ENCODE measurements at places on chromosomes 16 and 17. TPM values are rescaled to one million over a fixed set of nuclear protein-coding genes. Genes with fewer than 3 reads are reported as not detected.

- no peak for DNase-seq
Measured at GRCh38 chr17:49353607-49354006, 8.4 kb downstream of the ZNF652 start.

DNA sequence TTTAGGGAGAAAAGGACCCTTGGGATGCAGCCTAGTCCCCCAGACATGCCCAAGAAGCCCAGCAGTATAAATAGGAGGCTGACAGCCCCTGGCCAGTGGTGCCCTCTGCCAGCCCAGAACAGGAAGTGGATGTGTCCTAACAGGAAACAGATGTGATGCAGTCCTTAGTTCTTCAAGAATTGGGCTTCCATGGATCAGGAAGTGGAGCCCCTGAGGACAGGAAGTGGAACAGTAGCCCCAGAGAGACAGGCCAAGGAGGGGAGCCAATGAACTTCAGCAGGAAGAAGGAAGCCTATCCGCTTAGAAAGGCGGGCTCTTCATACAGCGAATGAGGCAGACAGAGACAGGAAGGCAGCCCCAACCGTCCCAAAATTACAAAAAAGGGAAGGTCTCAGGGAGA is 7.2 kb downstream of the CTF1 start:
- DNase-seq: peak; percentile 42

The MNT gene
- 11.8 TPM for total RNA-seq

DNA sequence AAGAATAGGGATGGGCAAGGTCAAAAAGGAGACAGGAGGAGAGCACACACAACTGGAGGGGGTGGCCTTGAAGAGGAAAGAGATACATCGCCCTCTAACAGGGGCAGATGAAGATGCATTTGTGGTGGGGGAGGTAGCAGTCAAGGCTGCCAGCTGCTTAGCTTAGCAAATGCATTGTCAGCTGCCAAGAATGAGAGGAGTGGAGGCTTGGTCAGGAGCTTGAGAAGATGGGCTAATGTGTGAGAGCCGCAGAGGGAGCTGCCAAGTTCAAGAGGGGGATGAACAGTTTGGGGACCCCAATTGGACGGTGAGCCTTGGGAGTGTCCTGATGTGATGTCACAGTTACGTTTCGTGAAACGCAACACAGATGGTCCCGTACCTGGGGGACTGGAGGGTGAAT is 28.9 kb upstream of the GNA13 start:
- DNase-seq: no peak

GRCh38 chr17:64173646-64174045 is 43.7 kb upstream of the ERN1 start:
- DNase-seq: no peak

DNA sequence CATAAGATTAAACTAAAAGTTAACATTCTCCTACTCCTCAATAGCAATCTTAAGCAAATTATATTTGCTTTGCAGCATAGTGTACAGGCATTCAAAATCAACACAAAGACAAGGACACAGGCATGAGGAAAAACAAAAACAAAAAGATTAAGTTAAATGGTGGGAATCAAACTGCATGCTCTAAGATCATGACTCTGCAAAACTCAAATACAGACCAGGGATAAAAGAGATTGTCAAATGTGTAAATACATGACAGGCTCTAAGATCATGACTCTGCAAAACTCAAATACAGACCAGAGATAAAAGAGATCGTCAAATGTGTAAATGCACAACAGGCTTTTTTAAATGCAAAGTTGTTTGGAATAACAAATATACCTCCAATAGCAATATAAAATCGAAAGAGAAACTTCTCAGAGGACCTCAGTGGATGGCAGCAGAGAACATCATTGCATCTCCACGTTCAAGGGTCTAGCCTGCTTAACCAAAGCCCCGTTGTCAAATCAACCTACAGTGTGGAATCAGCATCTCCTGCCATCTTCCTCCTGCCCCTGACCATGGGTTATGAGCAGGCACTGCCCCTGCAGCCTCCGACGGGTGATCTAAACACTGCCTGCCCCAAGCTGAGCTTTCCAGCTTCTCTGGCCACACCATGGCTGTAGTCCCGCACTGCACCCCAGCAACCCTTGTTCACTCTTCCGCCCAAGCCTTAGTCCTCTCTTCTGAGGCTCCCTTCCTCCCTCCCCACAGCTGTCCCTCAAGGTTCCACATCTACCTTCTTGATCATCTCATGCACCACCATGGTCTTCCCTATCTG is 446.1 kb downstream of the SOX9 start:
- no peak for DNase-seq

DNA sequence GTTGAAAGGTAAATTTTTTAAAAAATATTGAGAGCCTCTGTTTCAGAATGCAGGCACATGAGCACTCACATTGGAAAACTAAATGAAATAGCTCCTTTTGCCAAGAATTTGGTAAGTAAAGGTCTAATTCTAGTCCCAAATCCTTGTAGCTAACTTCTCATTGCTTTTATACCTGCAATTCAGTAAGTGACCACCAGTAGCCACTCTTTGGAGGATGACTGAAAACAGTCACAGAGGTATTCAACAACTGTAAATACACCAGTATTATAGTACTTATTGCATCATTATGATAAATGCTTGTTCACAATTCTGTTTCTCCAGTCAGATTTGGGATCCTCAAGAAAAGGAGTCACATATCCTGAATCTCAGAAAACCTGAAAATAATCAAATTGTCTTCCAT is 562.4 kb upstream of the CDH11 start:
- no peak for DNase-seq

DNA sequence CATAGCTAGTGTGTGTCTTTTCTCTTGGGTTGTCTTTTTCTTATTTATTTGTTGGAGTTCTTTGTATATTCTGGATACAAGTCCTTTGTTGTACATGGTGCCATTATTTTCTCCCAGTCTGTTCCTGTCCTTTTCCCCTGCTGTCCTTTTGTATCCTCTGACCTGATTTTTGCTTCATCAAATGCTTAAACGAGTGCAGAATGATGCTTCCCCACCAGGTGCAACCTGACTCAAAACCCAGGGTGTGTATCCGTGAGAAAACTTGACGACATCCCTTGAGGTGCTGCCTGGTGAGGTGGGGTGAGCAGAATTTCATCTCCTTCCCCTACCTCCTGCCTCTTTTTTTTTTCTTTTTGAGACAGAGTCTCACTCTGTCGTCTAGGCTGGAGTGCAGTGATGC is 88.6 kb downstream of the NTN1 start:
- no peak for DNase-seq

The ERN2 gene
- 0.28 TPM for total RNA-seq

The MRPS7 gene
- total RNA-seq: 99.4 TPM

GRCh38 chr16:11992008-11992584 is 15.6 kb downstream of the SNX29 start:
- no peak for DNase-seq

The HOXB6 gene
- 0.84 TPM for total RNA-seq

DNA sequence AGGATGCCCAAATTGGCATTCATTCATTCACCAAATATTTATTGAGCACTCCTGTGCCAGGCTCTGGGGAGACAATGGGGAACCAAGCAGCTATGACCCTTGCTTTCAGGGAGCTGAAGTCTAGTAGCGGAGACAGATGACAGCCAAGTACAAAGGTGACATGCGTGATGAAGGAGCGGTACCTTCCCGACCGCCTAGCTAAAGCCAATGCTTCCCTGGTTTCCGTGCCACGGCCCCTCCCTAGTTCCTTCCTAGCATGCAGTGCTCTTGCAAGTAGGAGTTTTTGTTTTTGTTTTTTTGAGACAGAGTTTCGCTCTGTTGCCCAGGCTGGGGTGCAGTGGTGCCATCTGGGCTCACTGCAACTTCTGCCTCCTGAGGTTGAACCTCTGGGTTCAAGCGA is 3.2 kb upstream of the SLC5A2 start:
- peak; percentile 36 for DNase-seq

DNA sequence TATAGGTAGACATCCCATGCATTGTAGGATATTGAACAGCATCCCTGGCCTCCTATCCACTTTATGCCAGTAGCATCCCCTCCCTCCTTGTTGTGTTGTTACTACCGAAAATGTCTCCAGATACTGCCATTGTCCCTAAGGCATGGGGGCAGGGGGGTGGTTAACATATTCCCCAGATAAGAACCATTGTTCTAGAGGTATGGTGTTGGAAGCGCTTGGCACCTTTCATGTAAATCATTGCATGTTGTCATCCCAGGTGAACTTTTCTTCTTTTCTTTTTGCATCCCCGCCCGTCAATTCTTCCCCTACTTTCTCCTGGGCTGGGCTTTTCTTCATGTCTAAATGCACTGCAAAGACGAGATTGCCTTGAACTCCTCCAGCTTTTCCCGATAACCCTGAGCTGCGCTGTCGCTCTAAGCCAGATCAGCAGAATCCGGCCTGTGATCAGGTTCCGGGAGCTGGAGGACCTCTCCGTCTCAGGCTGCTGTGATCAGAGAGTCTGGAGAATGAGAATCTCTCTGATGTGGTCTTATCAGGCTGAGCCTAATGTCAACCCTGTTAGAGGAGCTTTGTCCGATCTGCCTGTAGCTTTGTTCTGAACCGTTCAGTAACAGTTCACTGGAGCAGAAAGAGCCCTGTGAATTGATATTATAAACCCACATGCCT is 76.2 kb downstream of the RBFOX1 start:
- no peak for DNase-seq

DNA sequence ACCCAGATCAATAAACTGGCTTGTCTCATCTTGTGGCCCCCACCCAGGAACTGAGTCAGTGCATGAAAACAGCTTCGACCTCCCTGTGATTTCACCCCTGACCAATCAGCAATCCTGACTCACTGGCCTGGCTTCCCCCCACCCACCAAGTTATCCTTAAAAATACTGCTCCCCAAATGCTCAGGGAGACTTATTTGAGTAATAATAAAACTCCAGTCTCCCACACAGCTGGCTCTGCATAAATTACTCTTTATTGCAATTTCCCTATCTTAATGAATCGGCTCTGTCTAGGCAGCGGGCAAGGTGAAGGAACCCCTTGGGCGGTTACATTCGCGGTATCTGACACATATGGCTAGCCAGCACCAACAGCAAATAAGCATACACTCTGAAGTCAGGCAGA is 9.8 kb upstream of the RABEP1 start:
- DNase-seq: no peak

The CACNA1G gene
- total RNA-seq: 9.2 TPM

DNA sequence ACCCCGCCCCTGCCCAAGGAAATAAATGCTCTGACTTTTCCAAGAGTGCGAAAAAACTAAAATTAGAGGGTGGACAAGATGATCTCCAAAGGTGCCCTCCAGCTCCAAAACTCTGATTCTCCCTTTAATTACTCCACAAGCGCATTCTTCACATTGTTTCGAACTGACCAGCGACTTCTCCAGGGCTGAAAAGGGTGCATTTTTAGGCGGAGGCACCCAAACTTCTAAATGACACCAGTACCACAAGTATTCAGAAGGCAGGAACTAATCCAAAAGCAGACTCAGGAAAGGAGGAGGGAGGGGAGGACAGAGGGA is 750 bp downstream of the ZFHX3 start:
- no peak for DNase-seq

DNA sequence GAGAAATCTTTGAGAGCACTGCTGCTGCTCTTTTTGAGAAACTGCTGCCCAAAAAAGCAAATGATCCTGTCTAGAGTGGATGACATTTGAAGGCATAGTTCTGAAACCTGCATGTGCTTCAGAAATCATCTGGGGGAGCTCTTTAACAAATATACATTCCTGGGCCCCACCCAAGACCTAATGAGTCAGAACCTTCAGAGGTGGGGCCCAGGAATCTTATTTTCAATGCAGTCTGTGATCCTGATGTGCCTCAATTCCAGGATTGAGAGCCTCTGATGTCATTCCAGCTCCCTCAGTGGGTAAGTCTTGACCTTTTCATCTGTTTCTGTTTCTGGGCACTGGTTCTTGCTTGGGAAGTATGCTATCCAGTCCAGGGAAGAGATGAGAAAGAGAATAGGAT is 42.3 kb downstream of the HNF1B start:
- DNase-seq: no peak
